Mammary epithelial cell (primary cell): ENCODE measurements at places on chromosomes 7 and 10. TPM values are rescaled to one million over a fixed set of nuclear protein-coding genes. Genes with fewer than 3 reads are reported as not detected.

NPTX2 gene
- total RNA-seq: 0.21 TPM in 1 of 2 replicates, not detected in the other

WDR91 gene
- 33.8 TPM for total RNA-seq

REEP3 gene
- 80.4 TPM for total RNA-seq

PRSS37 gene
- total RNA-seq: not detected

NRCAM gene
- 77.8 TPM for total RNA-seq

GDI2 gene
- total RNA-seq: 154 and 202 TPM in 2 replicates

SEMA3A gene
- total RNA-seq: 4.4 and 12.8 TPM in 2 replicates

DNA sequence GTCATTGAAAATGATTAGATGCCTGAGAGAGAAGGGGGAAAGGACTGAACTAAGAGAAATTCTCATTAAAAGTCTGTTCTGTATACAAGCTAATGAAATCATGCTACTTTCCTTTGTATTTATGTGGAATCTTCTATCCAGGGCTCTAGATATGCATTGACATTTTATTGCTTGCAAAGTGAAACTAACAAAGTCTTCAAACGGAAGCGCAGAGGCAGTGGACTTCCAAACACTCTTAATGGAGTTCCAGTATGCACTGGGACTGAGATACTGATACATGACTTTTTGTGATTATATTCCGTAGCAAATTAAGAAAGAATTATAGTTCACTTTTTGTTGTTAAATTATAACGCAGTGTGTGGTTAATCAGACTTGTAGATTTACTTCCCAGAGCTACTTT, 166.8 kb upstream of the TBX20 start:
- no peak for DNase-seq

DNA sequence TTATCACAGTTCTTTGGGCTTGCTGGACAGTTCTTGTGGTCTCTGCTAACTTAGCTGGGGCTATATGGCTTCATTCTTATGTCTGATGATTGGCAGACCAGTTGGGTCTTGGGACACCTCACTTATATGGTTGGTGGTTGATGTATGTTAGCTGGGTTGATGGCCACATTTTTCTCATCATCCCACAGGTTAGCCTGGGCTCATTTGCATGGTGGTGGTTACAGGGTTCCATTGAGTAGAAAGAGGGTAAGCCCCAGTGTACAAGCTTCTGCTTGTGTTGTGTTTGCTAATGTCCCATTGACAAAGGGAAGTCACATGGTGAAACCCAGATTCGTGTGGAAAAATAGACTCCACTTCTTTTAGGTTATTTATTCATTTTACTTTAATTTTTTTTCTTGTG, 40.6 kb downstream of the TMEM60 start:
- DNase-seq: no peak

DNA sequence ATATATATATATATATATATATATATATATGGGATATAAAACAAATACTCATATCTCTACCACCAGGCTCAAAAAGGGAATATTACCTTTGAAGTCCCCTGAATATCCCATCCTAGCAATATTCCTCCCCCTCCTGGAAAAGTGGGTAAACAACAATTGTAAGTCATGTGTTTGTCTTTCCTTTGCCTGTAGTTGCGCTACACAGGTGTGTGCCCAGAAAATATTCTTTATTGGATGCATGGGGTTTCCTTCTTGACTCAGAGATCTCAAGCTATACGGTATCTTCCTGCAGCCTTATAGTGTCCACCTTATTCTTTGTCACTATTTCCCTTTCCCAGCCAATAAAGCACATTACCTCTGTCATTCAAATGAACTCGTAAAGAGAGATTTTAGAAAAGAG, 54.2 kb downstream of the MET start:
- no peak for DNase-seq

DNA sequence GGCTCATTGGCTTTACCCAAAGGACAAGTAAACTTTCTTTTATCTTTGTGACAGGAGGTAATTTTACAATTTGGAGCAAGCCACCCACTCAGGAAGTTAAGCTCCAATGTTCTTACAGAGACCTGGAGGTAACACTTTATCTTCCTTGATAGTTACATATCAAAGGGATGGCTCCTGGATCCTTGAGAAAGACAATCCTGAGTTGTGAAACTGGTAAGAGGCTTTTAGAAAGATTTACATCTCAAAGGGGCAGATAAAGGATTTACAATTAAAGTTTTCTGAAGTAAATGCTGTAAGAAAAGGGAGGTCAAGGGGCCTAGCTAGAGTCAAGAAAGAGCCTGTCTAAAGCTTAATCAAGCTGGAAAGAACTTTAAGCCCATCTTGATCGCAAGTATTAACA, 124.4 kb upstream of the ZNF804B start:
- DNase-seq: no peak

DNA sequence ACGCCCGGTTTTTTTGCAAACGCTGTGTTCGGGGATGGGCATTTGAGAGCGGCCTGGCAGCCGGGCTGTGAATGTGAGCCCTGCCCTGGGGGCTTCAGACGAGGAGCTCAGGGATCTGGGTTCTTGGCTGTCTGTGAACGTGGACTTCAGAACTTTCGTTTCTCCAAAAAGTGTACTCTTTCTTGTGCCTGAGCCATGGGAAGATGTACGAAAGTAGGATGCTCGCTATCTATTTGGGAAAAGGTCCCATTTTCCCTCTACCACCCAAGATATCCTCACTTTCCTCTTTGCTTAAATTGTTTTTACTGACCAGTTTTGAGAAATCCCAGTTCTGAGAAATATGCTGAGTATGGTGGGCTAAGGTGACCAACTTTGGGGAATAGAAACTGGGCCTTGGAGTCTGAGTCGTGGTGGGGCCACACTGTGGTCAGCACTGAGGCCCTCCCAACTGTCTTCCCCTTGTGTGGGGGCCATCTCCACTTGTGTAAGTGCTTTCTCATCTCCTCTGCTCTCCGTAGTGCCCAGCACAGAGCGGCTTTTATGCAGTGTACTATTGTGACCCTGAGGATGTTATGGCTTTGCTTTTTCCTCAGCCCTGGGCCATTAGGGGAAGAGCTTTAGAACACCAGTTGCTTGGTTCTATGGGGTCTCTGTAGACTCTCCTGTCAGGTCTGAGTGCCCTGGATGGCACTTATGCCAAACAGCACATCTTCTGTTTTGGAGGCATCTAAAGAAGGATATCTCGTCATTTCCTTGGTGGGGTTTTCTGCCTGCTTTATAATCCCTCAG, 918 bp downstream of the DBNL start:
- no peak for DNase-seq

DNA sequence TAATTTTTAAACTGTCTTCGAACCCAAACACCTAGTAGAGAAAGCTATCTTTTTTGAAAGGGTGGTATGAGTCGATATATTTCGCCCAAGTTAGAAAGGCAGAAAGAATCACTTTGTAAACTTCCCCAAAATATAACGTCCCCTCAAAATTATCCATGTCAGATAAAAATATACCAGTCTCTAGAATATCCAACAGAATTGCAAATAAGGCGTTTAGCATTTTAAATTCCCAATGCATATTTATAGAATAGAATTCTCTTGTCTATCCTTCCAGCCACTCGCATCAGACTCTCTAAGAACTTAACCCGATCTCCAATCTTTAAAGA, 2.1 kb downstream of the CTBP2 start:
- DNase-seq: no peak

GRCh38 chr7:71361451-71362032, 229.6 kb downstream of the GALNT17 start:
- no peak for DNase-seq

DNA sequence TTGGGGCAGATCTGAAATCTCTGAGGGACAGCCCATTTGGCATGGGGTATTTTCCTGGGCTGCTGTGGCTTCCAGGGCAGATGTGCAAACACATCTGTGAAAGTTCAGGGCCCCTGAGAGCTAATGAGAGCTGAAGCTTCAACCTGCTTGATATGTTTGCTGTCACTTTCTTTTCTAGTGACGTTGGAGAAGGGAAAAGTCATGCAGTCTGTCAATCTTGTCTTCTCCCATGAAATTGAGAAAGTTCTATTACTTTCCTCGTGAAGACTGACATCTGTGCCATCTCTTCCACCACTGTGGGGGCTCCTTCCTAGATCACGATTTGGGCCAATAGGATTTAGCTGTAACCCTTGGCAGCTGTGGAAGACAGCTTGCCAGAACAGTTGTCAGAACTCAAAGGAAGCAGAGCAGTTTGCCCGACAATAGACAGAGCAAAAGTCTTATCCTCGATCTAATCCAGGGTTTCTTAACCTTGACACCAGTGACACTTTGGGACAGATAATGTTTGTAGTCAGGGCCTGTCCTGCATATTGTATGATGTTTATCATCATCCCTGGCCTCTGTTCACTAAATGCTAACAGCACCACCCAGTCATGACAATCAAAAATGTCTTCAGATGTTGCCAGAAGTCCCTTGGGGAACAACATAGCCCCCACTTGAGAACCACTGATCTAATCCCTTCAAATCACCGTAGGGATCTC, 586.5 kb downstream of the LRMDA start:
- no peak for DNase-seq

DNA sequence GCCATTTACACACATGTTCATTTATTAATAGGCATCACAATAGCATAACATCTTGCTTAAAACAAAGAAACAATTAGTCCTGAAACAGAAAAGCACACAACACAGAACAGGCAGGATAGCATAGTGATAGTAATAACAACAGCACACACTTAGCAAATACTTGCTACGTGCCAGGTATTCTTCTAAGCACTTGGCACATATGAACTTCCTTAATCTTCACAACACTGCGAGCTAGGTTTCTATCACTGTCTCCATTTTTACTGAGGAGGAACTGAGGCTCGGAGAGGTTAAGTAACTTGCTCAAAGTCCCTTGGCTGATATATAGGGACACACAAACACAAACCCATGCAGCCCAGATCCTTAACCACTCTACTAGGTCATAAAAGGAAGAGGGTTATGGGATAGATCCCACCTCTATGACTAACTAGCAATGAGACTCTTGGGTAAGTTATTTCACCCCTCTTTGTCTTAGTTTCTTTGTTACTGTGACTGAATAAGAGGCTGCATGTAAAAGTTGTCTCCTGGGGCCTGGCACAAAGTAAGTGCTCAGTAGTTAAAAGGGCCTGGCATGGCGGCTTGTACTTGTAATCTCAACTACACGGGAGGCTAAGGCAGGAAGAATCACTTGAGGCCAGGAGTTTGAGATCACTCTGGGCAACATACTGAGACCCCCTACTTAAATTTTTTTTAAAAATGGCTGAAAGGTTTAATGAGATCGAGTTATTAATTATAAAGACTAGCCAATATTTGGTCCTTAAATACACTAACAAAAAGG, 181.0 kb upstream of the RHOBTB1 start:
- no peak for DNase-seq

DNA sequence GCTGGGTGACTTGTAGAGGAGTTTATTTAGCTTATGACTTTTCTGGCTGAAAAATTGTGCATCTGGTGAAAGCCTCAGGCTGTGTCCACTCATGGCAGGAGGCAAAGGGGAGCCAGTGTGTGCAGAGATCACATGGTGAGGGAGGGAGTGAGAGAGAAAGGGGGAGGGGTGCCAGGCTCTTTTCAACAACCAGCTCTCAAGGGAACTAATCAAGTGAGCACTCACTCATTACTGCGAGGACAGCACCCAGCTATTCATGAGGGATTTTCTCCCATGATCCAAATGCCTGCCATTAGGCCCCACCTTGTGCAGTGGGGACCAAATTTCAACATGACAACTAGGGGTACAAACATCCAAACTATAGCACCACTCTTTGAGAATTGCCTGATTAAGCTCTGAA, 590.2 kb downstream of the MAGI2 start:
- no peak for DNase-seq

GRCh38 chr7:20083781-20084180, 133.4 kb downstream of the MACC1 start:
- DNase-seq: peak; percentile 82

GRCh38 chr10:31129271-31129670, 97.6 kb upstream of the ZNF438 start:
- DNase-seq: no peak

- no peak for DNase-seq
Observed at GRCh38 chr7:38020121-38020785, 99.8 kb downstream of the EPDR1 start.

GRCh38 chr7:85065888-85066485, 120.9 kb downstream of the SEMA3D start:
- peak; percentile 10 for DNase-seq

- no peak for DNase-seq
Observed at GRCh38 chr7:108313086-108313485, 143.2 kb downstream of the NRCAM start.
